Non-pigmented ciliary epithelial cell (primary cell): ENCODE measurements at places on chromosomes 7 and 10.

GRCh38 chr10:53679666-53680065 lies 907.1 kb upstream of the MBL2 start:
- DNase-seq, result no peak

DNA sequence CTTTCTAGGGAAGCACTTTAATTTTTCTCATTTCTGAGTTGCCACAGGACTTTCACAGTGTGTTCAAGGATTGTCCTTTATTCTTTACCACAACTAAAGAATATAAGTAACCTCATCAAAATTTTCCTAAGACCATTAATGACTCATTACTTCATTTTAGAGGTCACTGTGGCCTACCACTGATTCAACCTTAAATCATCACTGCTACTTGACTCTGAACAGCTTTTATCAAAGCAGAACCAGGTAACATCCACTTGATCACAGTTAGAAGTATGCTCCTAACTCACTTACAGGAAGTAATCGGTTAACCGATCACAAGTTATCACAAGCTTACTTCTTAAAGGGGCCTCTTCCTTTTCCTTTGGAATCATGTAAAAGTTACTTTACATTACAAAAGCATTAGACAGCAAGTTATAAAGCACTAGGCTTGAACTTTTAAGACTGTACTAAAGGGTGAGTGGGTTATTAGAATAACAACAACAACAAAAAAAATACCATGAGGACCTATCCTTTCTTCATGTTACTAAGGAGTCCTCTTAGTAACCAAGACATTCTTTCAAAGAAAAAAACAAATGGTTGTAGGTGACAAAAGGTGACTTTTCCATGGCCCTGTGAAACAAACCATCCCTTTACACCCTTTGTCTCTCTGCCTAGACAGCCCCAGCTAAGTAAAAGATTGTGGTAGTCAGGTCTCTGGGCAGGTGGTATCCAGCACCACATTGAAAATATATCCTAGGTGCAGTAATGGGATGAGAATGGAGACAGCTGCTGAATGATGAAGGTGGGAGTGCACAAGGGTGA lies 40.0 kb upstream of the PDK4 start:
- DNase-seq, result no peak

- no peak for DNase-seq
Observed at GRCh38 chr10:68046642-68047041, 28.4 kb downstream of the HERC4 start.

DNA sequence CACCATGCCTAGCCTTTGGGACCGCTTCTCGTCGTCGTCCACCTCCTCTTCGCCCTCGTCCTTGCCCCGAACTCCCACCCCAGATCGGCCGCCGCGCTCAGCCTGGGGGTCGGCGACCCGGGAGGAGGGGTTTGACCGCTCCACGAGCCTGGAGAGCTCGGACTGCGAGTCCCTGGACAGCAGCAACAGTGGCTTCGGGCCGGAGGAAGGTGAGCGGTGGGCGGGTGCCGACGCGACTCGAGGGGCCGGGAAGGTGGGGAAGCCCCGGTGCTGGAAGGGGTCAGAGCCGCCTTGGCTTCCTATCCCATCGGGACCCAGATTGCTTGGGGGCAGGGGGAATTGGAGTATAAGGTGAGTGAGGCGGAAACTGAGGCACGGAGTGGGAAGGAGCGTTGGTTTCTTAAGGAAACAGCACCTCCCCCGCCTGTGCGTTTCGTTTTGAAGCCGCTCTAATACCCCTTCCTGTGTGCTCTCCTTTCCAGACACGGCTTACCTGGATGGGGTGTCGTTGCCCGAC lies 547 bp downstream of the DDIT4 start:
- no peak for DNase-seq

DNA sequence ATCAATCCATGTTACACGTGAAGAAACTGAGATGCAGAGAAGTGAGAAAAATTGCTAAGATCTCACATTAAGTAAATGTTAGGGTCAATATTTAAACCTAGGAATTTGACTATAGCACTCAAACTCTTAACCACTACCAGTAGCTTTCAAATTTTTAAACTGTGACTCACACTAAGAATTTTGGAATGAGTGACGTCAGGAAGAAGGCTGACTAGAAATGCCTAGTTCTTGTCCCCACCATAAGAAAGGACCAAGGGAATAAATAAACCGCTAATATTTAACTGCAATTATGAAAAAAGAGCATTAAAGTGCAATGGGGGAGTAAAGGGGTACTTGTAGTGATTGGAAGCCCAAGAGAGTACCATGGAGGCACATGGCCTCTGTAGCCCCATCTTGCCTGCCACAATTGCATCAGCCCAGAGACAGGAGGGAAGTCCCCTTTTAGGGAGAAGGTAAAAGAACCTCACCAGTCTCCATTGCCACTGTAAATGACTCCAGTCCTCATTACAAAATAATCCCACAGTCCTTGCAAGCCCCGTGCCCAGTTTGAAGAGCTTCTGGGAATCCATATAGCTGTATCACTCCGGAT lies 3.5 kb upstream of the AKR1B1 start:
- no peak for DNase-seq

DNA sequence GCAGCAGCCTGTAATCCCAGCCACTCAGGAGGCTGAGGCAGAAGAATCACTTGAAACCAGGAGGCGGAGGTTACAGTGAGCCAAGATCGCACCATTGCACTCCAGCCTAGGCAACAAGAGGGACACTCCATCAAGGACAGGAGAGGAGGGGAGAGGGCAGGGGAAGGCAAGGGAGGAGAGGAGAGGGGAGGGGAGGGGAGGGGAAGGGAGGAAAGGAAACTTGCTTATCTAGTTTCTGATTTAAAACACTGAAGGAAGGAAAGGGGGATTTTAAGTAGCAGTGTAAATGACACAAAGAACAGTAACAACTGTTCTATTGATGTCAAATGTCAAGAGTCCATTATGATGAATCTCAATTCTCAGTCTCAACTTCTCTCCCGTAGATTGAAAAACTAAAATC lies 43.7 kb downstream of the SRPK2 start:
- no peak for DNase-seq
